ENCODE measurements at places on chromosomes 4 and X.

DNA sequence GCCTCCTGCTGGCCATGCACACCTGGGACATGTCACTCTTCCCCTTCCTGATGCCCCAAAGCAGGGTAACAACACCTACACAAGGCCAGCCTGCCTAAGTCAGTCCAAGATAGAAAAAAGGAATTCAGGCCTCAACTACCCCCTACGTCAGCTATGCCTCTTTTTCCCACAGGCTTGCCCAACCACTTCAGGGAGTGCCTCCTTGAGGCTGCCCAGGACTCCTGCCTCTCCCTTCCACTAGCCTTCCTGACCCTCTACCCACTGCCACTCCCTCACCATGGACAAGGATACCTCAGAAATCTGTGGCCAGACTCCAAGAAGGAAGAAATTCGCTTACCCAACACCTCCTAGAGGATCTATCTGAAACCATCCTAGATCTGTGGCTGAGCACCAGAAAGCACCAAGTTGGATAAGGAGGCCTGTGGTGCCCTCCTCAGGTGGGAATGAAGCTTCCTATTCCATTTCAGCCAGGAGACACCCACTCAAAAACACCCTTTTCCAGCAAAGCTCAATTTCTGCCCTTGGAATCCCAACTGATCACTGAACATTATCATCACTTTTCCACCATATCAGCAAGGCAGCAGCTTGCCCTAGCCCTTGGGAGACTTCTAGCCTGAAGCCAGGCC is 1.8 kb downstream of the KDM5C start:
- no peak for DNase-seq

GRCh38 chr4:84856468-84857049 is 109.9 kb downstream of the WDFY3 start:
- DNase-seq = no peak

- no peak for DNase-seq
Measured at GRCh38 chrX:12791257-12792228, at the start of gene PRPS2. Gene PRPS2 (plus strand): TSS chrX:12791412. CDS start chrX:12791498, 86 bp downstream.

GRCh38 chr4:164847016-164847415 is 30.0 kb upstream of the APELA start:
- DNase-seq = no peak

Data from NCI-H2081 treated with DMSO at 0.1 percent for 48 hours (cell line).